ENCODE measurements at places on chromosomes 4 and X.

DNA sequence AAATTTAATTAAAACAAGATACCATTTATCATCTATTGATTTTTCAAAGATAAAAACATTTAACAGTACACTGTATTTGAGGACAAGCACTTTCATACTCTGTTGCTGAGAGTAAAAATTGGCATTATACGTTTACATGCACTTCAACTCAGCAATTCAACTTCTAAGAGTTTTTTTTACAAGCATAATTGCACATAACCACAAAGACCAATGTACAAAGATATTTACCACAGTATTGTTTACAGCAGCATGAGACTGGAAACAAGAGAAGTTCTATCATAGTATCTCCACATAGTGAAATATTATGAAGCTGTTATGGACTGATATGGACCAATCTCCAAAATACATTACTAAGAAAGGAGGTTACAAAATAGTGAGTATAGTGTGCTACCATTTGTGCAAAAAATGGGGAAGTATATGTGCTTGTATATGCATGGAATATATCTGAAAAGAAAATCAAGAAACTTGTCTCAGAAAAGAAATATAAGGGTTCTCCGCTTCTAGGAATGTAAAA is 10.9 kb downstream of the GAB3 start:
- DNase-seq: no peak

GRCh38 chr4:171629182-171629581 is 184.0 kb upstream of the GALNTL6 start:
- peak; percentile 31 for DNase-seq

DNA sequence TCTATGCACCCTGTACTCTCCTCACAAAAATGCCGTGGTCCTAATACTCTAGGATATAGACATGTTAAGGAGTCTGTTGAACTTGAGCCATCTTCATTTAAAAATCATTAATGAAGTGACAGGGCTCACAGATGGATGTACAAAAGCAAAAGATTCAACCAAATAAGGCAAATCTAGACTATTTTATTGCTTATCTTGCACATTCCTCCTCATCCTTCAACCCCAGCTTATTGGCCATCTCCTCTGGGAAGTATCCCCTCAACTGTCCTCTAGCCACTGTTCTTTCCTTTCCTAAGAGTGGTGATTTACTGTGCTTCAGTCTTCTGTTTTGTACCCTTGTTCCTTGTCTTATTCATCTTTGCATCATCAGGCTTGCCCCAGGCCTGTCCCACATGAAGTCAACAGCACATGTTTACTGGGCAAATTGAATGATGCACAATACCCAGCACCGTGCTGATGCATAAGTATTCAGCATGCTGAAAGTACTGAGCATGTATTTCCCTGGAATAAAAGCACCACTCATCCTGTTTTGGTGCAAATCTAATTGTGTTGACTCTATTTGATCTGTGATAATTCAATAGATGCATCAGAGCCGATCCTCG is 287.3 kb upstream of the CLNK start:
- DNase-seq: no peak

DNA sequence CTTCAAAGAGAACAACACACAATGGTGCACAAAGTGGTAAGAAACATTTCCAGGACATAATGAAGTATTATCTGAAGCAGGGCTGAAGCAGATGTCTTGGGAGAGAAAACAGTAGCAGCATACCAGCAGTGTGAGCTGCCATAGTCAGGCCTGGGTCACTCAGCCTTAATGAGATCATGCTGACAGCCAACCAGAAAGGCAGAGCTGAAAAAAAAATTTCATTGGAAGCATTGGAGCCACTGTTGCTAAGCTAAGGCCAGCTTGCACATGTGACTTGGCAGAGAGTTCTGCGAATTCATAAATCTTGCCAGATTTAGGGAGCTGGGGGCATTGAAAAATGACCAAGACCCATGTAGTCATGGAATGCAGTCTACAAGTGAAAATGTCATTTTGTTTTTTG is 444.0 kb upstream of the PITX2 start:
- no peak for DNase-seq

DNA sequence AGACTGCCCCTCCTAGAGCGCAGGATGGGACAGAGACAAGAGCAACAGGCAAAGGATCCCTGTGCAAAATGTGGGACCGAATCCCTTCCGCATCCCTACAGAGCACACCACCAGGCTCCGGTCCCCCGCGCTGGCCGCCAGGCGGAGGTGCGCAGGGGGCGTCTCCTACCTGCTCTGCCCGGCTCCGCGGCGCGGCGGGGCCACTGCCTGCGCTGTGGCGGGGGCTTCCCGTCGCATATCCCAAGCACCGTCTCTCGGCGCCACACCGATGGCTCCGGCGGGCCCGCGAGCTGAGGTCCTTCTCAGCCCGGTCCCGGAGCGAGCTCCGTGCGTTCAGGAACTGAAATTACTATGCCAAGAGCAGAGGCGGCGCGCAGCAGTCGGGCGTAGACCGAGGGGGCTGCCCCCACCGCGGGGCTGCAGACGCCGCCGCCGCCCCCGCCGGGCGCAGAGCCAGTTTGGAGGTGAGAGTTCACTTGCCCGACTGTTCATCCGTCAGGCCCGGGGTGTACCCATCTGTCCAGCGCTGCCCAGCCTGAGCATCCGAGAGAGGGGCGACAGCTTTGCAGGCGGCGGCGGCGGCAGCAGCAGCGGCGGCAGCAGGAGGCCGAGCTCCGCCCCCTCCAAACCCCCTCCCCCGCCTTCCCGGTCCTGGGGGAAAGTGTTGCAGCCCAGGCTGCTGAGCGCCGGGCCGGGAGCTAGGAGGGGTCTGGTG is at the start of gene GPRIN3:
TSS of gene GPRIN3 (minus strand) at position 355 of the 715 bp plus-strand sequence. CDS start 57,690 bp downstream, outside the sequence.
- no peak for DNase-seq

GRCh38 chr4:63371001-63371400 is 1038.2 kb downstream of the TECRL start:
- DNase-seq: no peak

- DNase-seq: no peak
Measured at GRCh38 chr4:71187404-71188155, 151.2 kb upstream of the SLC4A4 start.

- DNase-seq: no peak
Measured at GRCh38 chr4:46392421-46392820, 2.5 kb upstream of the GABRA2 start.

- no peak for DNase-seq
Measured at GRCh38 chr4:110119880-110120279, 78.5 kb downstream of the ELOVL6 start.

GRCh38 chrX:132694382-132694781 is 205.5 kb upstream of the MBNL3 start:
- DNase-seq: no peak

GRCh38 chr4:98950925-98951324 is 22.0 kb upstream of the EIF4E start:
- DNase-seq: no peak

DNA sequence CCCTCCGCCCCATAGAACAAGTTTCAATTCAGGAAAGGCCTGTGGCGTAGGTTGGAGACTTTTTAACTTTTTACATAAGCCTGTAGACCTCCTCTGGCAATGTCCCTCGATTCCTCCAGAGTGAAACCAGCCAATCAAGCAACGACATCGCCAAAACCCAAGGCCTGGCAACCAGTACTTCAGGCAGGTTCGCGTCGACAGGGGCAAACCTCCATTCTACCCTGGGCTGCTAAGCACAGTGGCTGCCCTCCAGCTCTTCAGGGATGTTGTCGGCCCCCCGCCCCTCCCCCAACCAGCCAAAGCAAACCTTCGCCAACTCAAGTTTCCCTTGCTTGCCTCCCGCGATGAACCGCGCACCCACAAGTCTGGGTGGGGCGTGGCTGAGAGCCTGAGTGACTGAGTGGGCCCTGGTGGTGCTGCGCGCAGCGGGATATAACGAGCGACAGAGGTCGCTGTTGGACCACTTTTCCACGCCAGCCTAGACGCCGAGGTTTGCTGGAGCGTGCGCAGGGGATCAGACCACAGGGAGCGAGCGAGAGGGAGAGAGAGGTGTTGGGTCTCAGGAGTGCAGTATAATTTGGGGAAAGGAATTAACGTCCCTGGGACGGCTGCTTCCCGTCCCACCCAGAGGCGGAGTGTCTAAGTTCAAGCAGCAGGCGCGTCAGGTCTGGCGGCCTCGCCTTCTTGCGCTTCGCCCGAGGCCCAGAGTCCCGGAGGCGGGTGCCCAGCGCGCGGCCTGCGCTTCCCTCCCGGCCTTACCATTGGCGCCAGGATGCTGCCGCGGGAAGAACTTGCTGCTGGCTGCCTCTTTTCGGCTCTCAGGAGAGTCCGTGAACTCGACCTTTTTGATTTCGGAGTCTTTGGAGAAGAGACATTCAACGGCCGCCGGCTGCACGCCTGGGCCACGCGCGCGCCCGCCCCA is 9.0 kb upstream of the PITX2 start:
- peak; percentile 75 for DNase-seq

DNA sequence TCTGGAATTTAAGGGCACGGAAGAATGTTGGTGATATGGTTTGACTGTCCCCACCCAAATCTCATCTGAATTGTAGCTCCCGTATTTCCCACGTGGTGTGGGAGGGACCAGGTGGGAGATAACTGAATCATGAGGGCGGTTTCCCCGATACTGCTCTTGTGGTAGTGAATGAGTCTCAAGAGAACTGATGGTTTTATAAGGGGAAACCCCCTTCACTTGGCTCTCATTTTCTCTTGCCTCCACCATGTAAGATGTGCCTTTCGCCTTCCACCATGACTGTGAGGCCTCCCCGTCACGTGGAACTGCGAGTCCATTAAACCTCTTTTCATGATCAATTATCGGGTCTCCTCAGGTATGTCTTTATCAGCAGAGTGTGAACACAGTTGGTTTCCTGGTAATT is 25.6 kb upstream of the DHRSX start:
- DNase-seq: peak; percentile 57

DNA sequence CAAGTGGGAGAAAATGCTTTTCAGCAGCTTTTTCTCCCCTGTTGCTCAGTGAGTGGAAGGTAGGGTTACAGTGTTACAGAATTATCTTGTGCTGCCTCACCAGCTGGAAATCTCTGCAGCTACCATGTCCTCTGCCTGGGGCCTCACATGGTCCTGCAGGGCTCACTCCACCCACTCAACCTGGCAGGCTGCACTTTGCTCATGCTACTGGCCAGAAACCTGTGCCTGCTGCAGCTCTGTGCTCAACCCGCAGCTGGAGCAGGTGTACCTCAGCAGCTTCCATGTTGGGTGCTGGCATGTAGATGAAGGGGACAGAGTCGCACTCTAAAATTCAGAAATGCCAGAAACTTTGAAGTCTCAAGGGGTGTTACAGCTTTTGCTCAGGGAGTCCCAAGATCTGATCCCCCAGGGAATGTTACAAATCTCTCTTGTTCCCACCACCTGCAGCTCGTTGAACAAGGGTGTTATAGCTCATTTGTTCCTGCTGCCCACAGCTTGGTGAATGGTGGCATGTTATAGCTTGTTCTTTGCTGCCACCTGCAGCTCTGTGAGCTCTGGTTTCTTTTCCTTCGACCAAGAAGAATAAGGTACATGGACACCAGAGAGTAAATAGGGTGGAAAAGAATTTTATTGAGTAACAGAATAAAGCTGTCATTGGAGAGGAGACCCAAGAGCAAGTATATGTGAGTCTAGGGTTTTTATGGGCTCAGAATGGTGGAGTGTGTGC is 845.8 kb downstream of the TECRL start:
- DNase-seq: no peak

DNA sequence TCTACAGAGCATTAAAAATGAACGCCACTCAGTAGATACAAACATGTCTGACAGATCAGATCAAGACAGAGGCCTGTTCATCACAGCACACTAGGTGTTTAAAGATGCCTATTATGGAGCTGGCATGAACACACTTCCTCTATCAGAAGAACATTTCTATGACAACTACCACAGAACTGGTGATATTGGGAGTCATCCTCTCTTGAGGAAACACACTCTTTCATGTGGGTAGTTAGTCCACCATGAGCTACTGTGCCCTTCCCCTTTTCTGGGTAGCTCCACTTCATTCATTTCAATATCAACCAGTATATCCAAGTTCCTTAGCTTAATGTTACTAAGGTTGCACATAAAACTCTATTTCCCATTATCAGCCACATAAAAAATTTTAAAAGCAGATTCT is 46.7 kb downstream of the MAOB start:
- DNase-seq: no peak

DNA sequence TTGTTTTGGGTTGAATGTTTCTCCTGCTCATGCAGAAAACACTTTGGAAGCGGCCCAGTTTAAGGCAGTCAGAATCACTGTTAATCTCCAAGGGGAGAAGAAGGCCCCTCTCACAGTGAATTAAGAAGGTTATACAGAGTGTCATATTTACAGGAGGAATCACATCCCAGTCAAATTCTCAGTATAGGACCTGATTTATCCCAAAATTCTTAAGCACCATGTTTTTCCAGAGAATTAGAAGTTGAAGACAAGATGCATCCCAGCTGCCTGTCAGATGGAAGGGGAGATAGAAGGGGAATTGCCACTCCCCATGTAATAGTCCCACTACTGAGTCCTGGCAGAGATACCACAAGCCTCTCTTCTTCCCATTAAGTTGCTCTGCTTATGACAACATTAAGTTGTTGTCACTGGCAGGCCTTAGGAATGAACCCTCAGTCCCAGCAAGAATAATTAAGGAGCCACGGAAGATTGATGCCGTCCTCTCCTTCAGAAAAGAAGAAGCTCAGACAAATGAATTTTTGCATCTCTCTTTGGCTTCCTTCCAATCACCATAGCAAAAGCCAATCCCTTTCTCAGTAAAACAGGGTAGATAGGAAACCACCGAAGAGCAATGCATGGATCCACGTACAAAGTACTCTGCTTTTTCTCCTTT is 138.4 kb downstream of the LDB2 start:
- DNase-seq: no peak

GRCh38 chr4:5712517-5712916 is 1.5 kb downstream of the EVC start:
- DNase-seq: peak; percentile 70

GRCh38 chr4:69849969-69850368 is 10.0 kb downstream of the SULT1E1 start:
- peak; percentile 49 for DNase-seq

DNA sequence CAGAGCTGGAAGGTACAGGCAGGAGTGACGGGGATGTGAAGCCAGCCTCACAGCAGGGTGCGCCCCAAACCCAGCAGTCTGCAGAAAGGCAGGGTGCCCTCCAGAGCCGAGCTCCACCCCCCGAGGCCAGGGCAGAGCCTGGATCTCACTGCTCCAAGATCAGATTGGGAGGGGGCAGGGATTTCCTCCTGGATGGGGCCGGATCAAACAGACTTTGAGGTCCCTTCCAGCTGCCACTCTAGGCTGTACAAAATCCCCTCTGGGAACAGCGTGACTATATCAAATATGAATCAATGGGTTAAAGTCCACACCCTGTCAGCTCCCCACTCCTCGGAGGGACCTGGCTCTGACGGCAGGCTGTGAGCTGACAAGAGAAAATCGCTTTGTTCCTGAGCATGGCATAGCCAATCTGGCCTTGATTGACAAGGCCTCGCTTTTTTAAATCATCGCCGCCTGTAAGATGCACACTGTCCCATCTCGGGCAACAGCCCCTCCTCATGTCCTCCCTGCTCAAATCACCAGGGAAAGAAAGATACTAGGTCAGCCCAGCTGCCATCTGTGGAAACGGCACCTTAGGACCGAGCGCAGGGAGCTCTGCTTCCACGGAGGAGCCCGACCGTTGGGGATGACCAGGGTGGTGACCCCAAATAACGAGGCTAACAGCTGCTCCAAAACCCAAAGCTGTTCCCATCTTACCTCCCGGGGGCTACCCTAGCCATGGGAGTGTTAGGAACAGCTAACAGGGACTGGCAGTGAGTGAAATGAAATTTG is 39.9 kb downstream of the PSAPL1 start:
- no peak for DNase-seq

- peak; percentile 41 for DNase-seq
Measured at GRCh38 chrX:40008791-40009461, 88.8 kb downstream of the BCOR start.

GRCh38 chr4:102761296-102761701 is 531 bp upstream of the MANBA start:
- no peak for DNase-seq

- no peak for DNase-seq
Measured at GRCh38 chr4:14277505-14277904, 650.0 kb upstream of the BOD1L1 start.
